ENCODE measurements at places on chromosomes 11 and 22.
A peak's percentile ranks its signal among the peaks of the same experiment; 100 is the strongest.

- DNase-seq: no peak
Measured at GRCh38 chr11:128852327-128853023, 14.6 kb downstream of the KCNJ1 start.

- no peak for DNase-seq
Measured at GRCh38 chr11:121958971-121959325, 157.1 kb downstream of the BLID start.

- no peak for DNase-seq
Measured at GRCh38 chr22:22820626-22821025, 67.0 kb upstream of the IGLL5 start.

DNA sequence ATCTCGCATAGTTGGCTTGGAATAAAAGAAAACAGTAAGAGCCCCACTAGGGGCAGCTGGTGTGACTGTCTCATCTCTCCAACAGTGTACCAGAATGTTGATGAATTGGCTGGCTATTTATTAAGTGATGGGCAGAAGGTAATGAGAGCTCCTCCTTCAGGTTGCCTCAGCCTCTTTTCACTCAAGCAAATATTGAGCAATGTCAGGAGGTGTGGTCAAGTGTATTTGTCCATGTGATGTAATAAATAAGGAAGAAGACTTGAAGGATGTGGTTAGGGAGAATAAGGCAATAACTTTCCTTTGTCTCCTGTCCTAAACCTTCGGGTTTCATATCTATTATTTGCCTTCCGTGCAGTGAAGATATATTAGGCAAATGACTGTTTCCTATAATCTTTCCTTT is at the start of gene TCN1:
Gene TCN1, minus strand, starts transcription at position 91 of the 400 bp plus-strand sequence. Its CDS starts 17 bp downstream, at position 74.
- no peak for DNase-seq

DNA sequence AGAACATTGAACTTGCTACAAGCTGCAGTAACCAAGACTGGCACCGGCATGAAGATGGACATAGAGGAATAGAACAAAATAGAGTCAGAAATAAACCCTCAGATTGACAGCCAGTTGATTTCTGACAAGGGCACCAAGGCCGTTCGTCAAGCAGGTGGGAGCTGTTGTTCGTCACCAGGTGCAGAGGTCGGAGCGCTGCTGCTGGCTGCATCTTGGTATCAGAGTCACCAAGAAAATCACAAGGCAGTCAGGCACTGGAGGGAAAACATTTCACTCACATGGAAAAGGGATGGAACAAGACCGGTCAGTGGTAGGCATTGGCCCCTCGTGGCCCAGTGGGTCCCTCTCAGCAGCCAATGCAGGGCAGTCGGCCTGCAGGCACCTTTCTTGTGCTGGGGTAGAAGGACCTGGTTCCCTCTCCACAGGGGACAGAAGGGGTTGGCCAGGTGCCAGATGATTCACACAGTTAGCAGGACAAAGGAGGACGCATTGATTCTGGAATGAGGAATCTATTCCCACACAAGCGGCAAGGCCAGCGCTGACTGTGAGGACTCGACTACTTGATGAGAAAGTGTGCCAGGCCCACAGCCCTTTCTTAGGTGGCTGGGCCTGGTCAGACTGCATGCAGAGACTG is 115.8 kb upstream of the FGF3 start:
- peak; percentile 53 for DNase-seq

DNA sequence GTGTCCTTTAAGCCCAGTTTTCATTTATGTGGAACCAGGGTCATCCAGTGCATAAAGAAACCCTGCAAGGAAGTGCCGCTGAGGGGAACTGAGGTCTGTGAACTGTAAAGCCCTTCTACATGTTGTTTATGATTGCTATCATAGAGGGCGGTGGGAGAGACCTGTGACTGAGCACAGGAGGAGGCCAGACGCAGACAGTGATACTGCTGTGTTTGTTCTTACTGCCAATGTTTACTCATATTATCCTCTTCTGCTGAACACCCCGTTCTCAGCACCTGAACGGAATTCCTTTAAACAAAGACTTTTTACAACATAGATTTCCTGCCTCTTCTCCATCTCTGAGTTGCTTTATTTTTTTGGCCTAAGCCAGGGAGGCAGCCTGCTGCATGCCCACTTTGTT is 967 bp upstream of the GALNT18 start:
- DNase-seq: no peak

DNA sequence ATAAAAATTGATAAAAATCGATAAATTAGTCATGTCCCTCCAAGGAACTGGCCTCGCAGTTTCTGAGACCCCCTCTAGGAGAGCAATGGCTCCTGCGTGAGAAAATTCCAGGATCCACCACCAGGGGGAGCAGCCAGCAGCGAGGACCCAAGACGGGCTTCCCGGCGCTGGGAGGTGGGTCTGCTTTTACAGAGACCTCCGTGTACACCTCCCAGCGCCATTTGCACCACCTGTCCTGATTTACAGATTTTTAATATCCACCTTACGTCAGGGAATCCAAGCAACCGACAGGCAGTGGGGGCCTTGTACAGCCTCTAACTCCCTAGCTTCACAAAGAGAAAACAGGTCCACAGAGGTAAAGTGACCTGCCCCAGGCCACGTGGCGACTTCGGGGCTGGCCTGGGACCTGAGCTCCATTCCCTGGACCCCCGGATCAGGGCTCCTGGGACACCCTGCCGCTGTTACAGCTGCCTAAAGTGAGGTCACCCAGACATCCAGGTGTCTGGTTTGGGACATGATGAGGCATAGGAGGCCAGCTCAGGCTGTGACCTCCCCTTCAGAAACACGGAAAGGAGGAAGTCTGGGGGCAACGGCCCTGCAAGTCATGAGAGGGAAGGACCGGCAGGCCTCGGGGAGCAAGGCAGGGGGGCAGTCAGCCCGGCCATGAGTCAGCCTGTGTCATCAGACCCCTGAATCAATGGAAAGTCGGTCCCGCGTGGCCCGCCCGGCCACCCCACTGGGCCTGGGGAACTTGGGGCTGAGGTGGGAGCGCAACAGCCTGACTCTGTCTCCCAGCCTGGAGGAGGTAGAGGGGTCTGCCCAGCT is 3.5 kb downstream of the OSM start:
- DNase-seq: peak; percentile 67

DNA sequence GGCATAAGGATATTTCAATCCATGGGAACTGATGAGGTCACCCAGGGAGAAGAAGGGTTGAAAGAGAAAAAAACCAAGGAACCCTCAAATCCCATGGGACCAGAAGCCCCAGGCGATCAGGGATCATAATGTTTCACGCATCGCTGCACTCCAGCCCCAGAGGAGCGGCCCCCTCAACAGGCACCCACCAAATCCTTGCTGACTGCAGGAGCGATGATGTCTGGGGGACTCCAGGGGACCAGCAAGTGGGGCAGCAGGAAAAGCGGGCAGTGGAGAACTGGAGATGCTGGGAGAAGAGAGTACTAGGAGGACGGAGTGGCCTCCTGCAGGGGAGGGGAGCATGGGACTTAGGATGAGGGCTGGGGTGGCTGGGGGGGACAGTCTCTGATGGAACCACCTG is 47.7 kb upstream of the LINC01488 start:
- no peak for DNase-seq

- peak; percentile 29 for DNase-seq
Measured at GRCh38 chr11:128848815-128849455, 18.2 kb downstream of the KCNJ1 start.

GRCh38 chr22:38262051-38262795 is 10.6 kb downstream of the TMEM184B start:
- no peak for DNase-seq

GRCh38 chr22:42608136-42608822 is 6.4 kb downstream of the POLDIP3 start:
- DNase-seq: no peak

DNA sequence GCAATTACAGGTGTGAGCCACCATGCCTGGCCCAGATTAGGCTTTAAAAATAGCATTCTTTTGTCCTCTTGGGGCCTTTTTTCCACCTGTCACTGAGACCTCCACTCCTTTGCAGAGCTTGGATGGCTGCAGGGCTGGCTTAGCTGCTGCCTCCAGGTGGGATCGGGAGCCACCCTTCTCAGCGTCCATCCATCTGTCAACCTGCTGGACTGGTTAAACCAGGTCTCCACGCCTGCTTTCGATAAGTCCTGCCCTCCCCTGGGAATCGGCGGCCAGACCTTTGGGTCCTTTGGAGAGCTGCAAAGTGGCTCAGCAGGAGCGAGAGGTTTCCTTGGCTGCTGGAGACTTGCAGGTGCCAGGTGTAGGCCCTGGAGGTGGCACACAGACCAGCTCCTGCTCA is 23.4 kb upstream of the GRAMD4 start:
- no peak for DNase-seq

DNA sequence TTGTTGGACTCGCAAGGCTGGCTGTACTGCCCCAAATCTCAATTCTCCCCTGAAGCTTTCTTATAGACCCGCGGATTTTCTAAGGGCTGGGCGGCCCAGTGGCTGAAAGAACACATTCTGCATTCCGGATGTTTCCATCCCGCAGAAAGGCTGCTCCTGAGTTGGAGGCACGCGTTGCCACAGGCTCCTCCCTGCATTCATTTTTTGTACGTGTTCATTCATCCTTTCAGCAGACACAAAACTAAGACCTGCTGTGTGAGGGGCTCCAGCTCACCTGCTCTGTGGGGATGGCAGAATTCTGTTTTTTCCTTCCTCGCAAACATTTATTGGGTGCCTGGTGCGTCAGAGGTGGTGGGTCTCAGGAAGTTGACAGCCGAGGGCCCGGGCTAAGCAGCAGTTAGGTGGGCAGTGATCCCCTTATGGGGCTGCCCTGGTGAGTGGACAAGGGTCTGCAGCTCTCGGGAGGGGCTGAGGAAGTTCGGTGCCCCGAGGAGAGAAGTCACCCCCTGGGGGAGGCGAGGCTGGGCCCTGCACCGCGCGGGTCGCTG is 23.7 kb downstream of the SHANK3 start:
- DNase-seq: no peak

DNA sequence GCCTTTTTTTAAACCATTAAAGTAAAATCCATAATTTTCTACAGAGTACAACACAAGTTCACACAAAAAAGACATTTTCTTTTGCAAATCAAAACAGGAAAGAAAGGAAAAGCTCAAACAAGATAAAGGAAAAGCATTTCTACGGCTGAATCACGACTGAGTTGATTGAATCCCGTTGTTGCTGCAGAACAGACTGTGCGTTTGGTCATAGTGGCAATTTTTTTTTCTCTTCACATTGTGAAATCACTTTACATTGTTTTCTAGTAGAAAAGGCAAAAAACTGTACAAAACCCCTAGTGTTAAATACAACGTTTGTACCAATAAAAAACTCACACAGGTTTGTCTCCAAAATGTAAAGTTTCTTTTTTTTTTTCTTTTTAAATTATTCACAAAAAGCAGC is 17.3 kb upstream of the RAPSN start:
- no peak for DNase-seq

- no peak for DNase-seq
Measured at GRCh38 chr11:93510196-93510873, 32.9 kb downstream of the SMCO4 start.

DNA sequence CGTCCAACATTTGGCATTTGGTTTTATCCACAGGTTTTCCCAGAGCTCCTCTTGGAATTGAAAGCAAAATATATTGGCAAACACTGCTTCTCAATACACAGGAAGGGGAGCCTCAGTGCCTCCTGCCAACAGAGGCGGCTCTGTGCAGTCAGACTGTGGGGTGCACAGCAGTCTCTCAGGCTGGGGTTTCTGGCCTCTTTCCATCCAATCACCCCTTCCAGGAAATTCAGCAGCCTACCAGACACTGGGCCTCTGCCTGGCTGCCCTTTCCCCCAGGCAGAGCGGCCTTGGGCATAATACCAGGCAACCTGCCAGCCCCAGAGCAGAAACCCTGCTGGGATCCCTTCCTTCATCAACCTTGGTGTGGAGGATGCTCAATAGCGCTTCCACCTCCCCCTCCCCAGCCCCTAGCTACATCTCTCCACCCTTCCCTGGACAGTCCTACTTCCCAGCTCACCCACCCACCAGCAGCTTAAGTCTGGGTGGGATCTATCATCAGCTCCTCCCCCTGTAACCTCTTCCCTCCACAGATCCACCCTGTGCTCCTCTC is 17.8 kb upstream of the RAPSN start:
- no peak for DNase-seq

GRCh38 chr22:43860126-43860525 is 2.2 kb downstream of the SULT4A1 start:
- DNase-seq: no peak

DNA sequence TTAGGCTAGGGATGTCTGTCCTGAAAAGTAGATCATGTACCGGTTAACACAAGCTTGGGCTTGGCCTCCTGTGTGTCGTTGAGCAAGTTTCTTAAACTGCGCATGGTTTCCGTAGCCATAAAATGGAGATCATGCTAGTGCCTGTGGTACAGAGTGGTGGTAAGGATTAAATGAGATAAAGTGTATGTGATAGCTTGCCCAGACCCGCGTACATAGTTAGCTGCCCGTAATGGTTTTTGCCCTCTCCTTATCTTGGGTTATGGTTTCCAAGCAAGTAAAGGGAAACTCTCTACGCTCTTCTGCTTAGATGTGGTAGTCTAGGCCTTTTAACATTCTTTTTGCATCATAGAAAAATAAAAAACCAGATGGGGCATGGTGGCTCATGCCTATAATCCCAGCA is 11.0 kb upstream of the PTPRJ start:
- no peak for DNase-seq

Measured in A549 (cell line).